Esophagus squamous epithelium (tissue), 5 donors: ENCODE measurements at places on chromosomes 1 and 21.
A peak's percentile ranks its signal among the peaks of the same experiment; 100 is the strongest.

GRCh38 chr1:186022184-186022583 lies 288.0 kb downstream of the HMCN1 start:
- H3K4me1 ChIP-seq: no peaks in the 10 kb centered on the region
- no peak overlapping the region for H3K27ac ChIP-seq
- no peaks in the 10 kb centered on the region for H3K36me3 ChIP-seq
- no peak overlapping the region for H3K4me3 ChIP-seq

GRCh38 chr1:43056460-43056859 lies 97.8 kb upstream of the SLC2A1 start:
- H3K27ac ChIP-seq: peak overlapping the region; percentile 54
- no peaks in the 10 kb centered on the region for H3K36me3 ChIP-seq
- H3K27me3 ChIP-seq: no peaks in the 10 kb centered on the region
- peaks cover 13% of the 10 kb centered on the region for H3K4me1 ChIP-seq
- no peak overlapping the region for H3K4me3 ChIP-seq
- DNase-seq: no peak

DNA sequence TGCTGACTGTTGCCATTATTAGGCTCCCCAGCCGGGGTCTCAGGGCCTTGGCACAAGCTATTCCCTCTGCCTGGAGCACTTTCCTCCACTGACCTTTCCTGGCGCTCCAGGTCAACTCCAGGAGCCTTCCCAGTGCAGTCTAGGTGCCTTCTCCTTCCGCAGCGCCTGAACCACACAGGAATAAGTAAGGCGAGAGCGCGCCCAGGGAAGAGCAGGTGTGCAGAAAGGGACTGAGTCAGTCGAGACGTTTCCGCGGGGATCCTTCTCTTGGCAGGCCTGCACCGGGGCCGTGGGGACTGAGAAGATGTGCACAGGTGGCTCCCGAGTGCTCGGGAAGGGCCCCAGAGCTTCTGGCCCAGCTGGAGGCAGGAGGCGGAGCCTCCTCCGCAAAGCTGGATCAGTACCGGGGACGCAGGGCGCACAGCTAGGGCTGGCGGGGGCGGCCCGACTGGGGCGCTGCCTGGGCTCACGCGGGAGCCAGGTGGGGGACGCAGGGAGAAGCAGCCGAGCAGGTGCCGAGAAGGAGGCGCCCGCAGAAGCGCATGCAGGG lies 765 bp upstream of the BMP8A start:
- peaks cover 15% of the 10 kb centered on the region for H3K4me1 ChIP-seq
- no peak overlapping the region for H3K27ac ChIP-seq
- DNase-seq: no peak
- H3K27me3 ChIP-seq: no peaks in the 10 kb centered on the region
- peak overlapping the region; percentile 35 for H3K4me3 ChIP-seq

GRCh38 chr1:203673550-203674411 lies 47.1 kb downstream of the ATP2B4 start:
- DNase-seq: no peak
- H3K4me3 ChIP-seq: no peak overlapping the region
- no peaks in the 10 kb centered on the region for H3K27me3 ChIP-seq
- H3K36me3 ChIP-seq: no peaks in the 10 kb centered on the region
- peak overlapping the region; percentile 65 for H3K27ac ChIP-seq

- no peaks in the 10 kb centered on the region for H3K27me3 ChIP-seq
- H3K4me3 ChIP-seq: no peak overlapping the region
- no peak overlapping the region for H3K27ac ChIP-seq
- no peaks in the 10 kb centered on the region for H3K4me1 ChIP-seq
Measured at GRCh38 chr21:31360717-31361116, 16.7 kb upstream of the TIAM1 start.

- no peak for DNase-seq
- H3K4me1 ChIP-seq: peaks cover 10% of the 10 kb centered on the region
- no peaks in the 10 kb centered on the region for H3K36me3 ChIP-seq
- H3K27me3 ChIP-seq: no peaks in the 10 kb centered on the region
- peak overlapping the region; percentile 16 for H3K27ac ChIP-seq
Measured at GRCh38 chr21:17435565-17436543, 77.0 kb upstream of the CXADR start.

GRCh38 chr1:56821462-56821797 lies 2.2 kb upstream of the FYB2 start:
- no peaks in the 10 kb centered on the region for H3K36me3 ChIP-seq
- peaks cover 16% of the 10 kb centered on the region for H3K4me1 ChIP-seq

DNA sequence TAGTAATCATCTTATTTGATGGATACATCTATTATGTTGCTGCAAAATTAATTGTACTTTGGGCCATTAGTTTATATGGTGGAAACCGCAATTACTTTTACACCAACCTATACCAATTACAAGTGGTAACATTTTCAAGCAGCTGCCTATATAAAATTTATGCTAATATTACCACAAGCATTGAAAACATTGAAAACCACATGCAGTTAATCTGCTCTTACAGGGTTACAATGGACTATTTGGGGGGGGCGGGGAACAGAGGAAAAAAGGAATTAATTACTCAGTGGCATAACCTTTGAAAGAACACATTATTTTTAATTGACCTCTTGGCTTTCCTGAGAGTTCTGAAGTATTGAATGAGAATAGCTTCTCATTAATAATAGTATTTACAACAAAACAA lies 1793.2 kb downstream of the NCAM2 start:
- H3K27me3 ChIP-seq: no peaks in the 10 kb centered on the region
- no peaks in the 10 kb centered on the region for H3K36me3 ChIP-seq
- DNase-seq: no peak
- no peak overlapping the region for H3K27ac ChIP-seq

- H3K36me3 ChIP-seq: peaks cover 21% of the 10 kb centered on the region
- peaks cover 43% of the 10 kb centered on the region for H3K4me1 ChIP-seq
- H3K4me3 ChIP-seq: no peak overlapping the region
- H3K27ac ChIP-seq: peak overlapping the region; percentile 82
Measured at GRCh38 chr1:226647719-226648118, 91.4 kb downstream of the ITPKB start.

DNA sequence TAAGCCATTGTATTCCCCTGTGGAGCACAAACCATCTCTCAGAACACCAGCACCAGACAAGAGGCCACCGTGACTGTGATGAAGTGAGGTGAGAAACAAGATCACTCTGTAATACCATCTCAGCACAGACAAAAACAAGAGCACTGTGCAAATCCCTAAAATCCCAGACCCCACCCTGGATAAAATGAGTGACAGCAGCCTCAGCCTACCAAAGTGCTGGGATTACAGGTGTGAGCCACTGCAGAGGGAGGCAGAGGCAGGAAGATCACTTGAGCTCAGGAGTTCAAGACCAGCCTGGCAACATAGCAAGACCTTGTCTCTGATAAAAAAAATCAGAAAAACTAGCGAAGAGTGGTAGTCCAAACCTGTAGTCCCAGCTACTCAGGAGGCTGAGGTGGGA lies 23.4 kb downstream of the SLC30A10 start:
- H3K4me1 ChIP-seq: no peaks in the 10 kb centered on the region
- no peak overlapping the region for H3K27ac ChIP-seq
- H3K36me3 ChIP-seq: no peaks in the 10 kb centered on the region
- no peaks in the 10 kb centered on the region for H3K27me3 ChIP-seq
- DNase-seq: no peak

GRCh38 chr1:1799716-1800115 lies 21.4 kb upstream of the NADK start:
- DNase-seq: no peak
- peaks cover 18% of the 10 kb centered on the region for H3K4me1 ChIP-seq
- H3K36me3 ChIP-seq: peaks cover 25% of the 10 kb centered on the region
- no peak overlapping the region for H3K4me3 ChIP-seq

DNA sequence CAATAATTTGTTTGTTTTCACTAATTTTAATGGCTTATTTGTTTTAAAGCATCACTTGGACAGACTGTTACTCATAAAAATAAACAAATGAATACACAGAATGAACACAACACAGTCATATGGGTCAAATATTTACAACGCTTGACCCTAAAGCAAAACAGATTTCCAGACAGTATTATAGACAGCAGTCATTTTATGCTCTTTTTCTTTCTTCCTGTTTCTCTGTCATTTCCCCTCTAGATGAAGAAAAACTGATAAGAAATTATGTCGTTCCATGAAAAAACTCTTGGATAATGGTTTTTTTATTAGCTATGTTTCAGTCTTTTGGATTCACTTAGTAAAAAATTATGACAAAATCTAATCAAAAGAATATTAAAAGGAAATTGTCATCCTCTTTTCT lies 297.3 kb upstream of the NEGR1 start:
- no peaks in the 10 kb centered on the region for H3K27me3 ChIP-seq
- H3K27ac ChIP-seq: no peak overlapping the region
- no peaks in the 10 kb centered on the region for H3K36me3 ChIP-seq
- DNase-seq: no peak

GRCh38 chr21:21860888-21861287 lies 862.7 kb downstream of the NCAM2 start:
- H3K27ac ChIP-seq: no peak overlapping the region
- no peaks in the 10 kb centered on the region for H3K4me1 ChIP-seq
- no peak overlapping the region for H3K4me3 ChIP-seq
- DNase-seq: no peak

DNA sequence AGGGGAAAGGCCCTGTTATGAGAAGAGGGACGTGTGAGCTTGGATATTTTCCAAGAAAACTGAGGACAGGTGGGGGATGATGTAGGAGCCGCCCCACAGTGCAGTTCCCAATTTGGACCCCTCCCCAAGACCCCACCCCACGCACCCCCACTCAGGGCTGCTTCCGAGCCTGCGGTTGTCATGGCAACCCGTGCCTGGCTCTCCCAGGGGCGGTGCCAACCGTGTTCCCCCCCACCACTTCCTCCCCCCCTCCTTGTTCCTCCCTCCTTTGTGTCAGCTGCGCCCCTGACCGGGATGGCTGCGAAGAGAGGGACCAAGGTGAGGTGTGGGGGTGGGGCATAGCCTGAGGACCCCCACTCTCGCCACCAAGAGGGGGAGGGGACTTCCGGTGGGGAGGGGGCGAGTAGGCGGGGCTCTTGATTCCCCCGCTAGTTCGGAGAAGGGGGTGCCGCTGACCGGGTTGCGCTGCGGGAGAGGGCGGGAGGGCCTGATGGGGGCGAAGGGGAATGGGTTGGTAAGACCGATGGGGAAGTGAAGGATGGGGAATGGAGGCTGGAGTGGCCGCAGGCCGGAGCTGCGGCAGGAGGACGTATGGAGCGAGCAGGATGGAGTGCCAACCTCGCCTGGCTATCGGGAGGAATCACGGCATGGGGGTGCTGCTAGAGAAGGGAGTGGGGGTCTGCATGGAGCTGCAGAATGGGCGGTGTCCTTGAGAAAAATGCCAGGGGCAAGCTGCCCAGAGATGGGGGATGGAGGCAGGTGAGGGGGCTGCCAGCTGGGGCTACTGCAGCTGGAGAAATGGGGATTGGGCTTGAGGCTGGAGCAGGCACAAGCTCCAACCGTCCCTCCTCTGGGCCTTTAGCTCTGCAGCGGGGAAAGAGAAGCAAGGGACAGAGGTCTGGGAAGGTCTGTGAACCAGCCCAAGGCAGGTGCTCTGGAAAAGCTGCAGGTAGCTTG lies 953 bp downstream of the TRIM46 start:
- peak overlapping the region; percentile 96 for H3K4me3 ChIP-seq
- H3K27me3 ChIP-seq: no peaks in the 10 kb centered on the region
- H3K36me3 ChIP-seq: peaks cover 15% of the 10 kb centered on the region
- no peak overlapping the region for H3K27ac ChIP-seq

DNA sequence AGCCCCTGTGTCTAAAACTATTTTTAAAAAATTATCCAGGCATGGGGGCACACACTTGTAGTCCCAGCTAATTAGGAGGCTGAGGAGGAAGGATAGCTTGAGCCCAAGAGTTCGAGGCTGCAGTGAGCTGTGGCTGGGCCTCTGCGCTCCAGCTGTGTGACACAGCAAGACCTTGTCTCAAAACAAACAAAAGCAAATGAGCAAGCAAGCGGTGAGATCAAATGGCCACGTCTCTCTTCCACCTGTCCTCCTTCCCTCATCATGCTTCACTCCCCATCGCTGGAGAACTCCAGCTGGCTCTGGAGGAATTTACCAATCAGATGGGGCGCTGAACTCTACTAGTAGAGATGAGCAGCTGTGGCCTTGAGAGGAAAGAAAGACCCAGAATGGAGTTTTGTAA lies 14.0 kb upstream of the REN start:
- H3K27me3 ChIP-seq: no peaks in the 10 kb centered on the region
- no peak overlapping the region for H3K27ac ChIP-seq
- no peaks in the 10 kb centered on the region for H3K4me1 ChIP-seq
- no peak overlapping the region for H3K4me3 ChIP-seq

DNA sequence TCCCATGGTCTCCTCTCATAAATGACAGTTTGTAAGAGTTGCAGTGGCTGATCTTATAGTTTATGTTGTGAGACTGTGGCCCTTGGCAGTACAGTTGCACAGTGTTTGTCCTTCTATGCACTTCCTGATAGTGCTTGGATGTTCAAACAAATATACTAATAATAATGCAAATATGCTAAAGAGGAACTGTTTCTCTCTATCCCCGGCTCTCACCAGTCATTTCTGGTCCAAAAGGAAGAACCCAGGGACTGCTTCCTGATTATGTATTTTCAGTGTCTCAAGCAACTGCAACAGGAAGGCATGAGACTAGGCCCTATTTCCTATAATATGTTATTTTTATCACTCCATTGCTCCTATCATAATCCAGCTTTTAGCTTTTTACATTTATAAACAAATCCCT lies 17.0 kb upstream of the SUCO start:
- no peaks in the 10 kb centered on the region for H3K27me3 ChIP-seq
- no peaks in the 10 kb centered on the region for H3K4me1 ChIP-seq
- H3K27ac ChIP-seq: no peak overlapping the region
- no peaks in the 10 kb centered on the region for H3K36me3 ChIP-seq
- no peak for DNase-seq

DNA sequence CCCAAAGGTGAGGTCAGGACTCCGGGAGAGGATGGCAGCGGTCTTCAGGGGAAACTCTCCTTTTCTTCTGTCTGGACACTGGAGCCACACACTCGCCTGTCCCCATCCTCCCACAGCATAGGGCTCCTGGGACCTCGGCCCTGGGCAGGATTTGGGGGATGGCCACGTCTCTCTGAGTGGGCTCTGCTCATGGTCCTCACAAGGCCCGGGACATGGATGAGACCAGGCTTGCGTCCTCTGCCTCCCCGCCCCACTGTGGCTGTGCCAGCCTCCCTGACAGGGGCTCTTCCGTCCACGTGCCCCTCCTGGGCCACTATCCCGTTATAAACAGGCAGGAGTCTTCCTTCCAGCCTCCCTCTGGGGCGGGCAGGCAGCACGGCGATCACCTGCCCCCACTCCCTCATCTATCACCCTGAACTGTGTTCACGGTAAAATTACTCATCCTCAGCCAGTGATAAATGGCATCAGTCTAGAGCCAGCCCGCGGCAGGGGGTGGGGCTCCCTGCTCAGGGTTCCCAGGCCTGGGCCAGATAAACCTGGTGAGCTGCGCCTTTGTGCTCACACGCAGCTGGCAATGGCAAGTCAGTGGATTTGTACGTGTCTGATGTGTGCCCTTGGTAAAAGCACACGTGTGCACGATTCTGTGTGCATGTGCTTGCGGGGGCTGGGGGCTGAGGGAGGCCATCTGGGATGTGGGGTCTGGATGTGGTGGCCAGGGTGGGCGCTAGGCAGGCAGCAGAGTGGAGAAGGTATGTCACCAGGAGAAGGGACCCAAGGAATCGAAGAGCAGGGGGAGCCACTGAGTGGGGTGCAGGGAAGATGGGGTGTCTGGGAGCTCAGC lies 12.6 kb upstream of the SAMD11 start:
- no peak overlapping the region for H3K4me3 ChIP-seq
- no peak overlapping the region for H3K27ac ChIP-seq
- DNase-seq: no peak
- H3K36me3 ChIP-seq: no peaks in the 10 kb centered on the region
